Stimulated activated CD8-positive, alpha-beta memory T cell treated with anti-CD3 and anti-CD28 coated beads, Interleukin-4, amount 100 ng/mL, for 4 hours (primary cell): ENCODE measurements at places on chromosomes 1 and 21.

- DNase-seq: no peak
Measured at GRCh38 chr21:15291621-15292266, 226.9 kb upstream of the NRIP1 start.

DNA sequence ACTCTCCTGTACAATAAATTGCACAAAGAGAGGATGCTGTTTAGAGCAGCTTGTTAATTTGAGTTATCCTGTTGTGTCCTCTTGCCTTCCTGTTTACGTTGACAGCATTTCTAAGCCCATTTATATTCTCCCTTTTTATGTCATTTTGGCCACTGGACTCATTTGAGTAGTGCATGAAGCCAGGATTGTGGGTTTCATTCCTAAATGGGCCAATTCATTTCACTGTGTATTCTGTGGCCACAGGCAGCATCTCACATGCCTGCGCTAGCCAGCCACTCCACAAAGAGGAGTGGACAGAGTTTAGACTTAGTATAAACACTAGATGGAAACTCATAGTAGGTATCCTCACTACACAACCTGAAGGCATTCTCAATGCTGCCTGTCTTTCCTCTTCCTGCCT, 73.4 kb downstream of the DTL start:
- DNase-seq: no peak

- no peak for DNase-seq
Measured at GRCh38 chr1:69312055-69312732, 255.5 kb upstream of the LRRC7 start.

GRCh38 chr1:24970926-24971875, 41.1 kb upstream of the RUNX3 start:
- no peak for DNase-seq

DNA sequence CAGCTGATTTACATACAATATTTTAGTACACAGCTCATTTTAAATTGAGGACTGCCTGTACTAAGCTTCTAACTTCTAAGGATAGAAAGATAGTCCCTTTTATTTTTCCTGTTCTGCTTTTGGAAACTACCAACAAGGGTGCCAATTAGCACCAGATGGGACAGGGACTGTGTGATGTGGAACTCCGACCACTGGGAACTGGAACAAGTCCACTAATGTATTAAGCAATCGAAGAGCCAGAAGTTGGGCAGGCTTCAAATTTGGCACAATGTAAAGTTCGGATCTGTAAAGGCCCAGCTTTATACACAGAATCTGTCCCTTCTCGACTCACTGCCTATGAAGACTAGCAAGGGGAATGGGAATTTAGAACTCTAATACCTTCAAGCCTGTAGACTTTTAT, 149.3 kb downstream of the ZC3H11B start:
- DNase-seq: no peak
